ENCODE measurements at places on chromosomes 5 and 9.

GRCh38 chr9:4318741-4319140 is 18.9 kb upstream of the GLIS3 start:
- no peak for DNase-seq

GRCh38 chr5:153746440-153746839 is 256.0 kb downstream of the GRIA1 start:
- DNase-seq = no peak

- DNase-seq = peak; percentile 82
Measured at GRCh38 chr9:13267743-13268142, 11.7 kb downstream of the MPDZ start.

GRCh38 chr9:120999317-120999716 is 50.8 kb downstream of the C5 start:
- DNase-seq = no peak

- DNase-seq = no peak
Measured at GRCh38 chr5:546376-546908, 22.2 kb upstream of the SLC9A3 start.
